GM03348 (cell line): ENCODE measurements at places on chromosomes 11 and 22.

GRCh38 chr11:19557720-19558140, 154.9 kb upstream of the NAV2 start:
- DNase-seq: peak; percentile 87

GRCh38 chr11:111177037-111177871, 68.3 kb upstream of the POU2AF2 start:
- DNase-seq: no peak

- DNase-seq: peak; percentile 18
These were observed 101.1 kb upstream of the FAT3 start for GRCh38 chr11:92123540-92123939.

GRCh38 chr11:104784684-104785460, 113.4 kb downstream of the CASP12 start:
- no peak for DNase-seq

- DNase-seq: no peak
These were observed 647.3 kb downstream of the TBC1D22A start for GRCh38 chr22:47409539-47410275.

DNA sequence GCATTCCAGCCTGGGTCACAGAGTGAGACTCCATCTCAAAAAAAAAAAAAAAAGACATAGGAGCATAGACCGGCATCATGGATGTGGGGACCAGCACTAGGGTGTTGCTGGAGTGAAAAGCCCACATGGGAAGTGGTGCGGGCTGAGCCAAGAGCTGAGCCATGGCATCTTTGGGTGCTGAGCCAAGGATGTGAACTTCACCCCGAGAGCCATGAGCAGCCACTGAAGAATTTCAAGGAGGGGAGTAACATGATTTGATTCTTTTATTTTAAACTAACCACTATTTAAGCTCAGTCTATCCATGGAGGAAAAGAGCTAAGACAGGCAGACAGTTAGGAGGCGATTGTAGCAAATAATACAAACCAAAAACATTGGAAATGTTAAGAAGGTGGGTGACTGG, 57.4 kb downstream of the AHNAK start:
- peak; percentile 52 for DNase-seq

DNA sequence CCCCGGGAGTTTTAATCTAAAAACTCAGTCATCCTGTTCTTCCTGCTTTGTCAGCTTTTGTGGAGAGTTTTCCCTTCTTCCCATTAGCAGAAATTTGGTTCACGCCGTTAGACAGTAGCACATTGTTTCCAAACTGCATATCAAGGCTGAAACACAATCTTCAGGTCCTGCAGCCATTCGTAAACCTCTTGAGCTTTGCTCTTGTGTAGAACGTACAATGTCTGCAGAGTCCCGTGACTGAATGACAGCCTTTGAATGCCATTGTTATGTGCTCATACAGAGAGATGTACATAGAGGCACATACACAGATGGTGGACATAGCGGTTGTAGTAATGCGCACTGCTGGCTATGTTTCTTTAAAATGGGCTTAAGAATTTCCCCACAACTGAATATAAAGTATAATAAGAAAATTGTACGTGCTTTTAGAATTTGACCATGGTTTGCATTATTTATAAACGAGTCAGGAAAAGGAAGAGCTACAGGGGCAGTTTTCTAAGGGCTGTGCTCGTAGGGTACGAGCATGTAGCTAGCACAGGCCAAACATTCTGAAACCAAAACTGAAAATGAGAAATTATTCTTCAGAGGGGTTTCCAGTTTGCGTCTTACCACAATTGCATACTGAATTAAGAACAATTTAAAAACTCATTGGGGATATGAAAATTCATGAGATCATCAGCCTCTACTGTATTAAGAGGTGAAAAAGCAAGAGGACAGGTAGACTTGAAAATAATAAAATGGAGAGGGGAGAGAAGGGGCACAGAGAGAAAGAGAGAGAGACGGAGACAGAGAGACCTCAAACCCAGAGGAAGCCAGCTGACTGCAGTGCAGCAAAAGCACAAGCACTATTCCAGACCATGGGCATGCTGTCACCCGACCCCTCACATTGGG, 310.1 kb downstream of the CADM1 start:
- no peak for DNase-seq

DNA sequence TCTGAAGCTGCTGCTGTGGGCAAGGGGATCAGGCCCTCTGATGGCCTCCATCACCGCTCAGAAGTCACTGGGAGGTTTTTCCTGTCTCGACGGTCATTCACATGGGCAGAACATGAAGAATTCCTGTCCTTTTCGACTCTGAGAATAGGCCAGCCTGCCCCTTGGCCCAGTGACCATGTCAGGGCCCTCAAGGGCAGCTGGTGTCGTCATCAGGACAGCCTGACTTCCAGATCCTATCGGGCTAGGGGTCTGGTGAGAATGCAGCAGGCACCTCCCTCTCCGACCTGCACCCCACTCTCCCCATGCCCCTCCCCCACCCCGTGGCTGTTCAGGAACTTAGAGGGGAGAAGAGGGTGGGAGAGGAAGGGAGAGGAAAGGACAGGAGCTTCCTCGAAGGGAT, 3.6 kb downstream of the TP53I11 start:
- DNase-seq: no peak

- DNase-seq: no peak
These were observed 426.4 kb downstream of the CTTN start for GRCh38 chr11:70824605-70825245.

GRCh38 chr11:103013421-103013820, 57.9 kb upstream of the MMP13 start:
- DNase-seq: peak; percentile 18

DNA sequence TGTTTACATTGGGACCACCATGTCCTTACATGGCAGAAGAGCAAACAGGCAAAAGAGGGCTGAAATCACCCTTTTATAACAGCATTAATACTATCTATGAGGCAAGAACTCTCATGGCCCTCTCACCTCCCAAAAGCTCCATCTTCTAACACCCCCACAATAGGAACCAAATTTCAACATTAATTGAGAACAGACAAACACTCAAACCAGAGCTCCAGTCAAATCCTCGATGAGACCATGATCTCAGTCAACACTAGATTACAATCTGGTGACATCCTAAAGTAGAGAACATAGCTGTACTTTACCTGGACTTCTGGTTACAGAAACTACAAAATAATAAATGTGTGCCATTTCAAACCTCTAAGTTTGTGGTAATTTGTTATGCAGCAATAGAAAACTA, 25.1 kb downstream of the OR2AG2 start:
- no peak for DNase-seq
